ENCODE measurements at places on chromosomes 4 and X.

DNA sequence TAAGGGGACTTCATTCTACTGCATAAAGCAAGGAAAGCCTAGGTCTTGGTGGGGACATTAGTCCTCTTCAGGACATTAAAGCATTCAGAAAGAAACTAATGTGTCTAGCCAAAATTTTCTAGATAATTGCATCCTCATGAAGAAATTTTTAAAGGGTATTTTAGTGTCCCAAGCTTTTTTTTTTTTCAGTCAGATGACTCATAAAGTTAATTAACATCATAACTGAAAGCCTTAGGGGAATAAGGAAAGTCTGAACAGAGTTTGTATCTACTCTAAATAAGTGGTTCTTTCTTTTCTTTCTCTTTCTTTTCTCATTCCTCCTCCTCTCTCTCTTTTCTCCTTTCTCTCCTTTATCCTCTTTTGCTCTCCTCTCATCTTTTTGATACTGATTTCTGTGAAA is 202.4 kb downstream of the ADAMTS3 start:
- DNase-seq = no peak
- H3K4me3 ChIP-seq = no peak overlapping the region
- H3K27me3 ChIP-seq = no peaks in the 10 kb centered on the region

- H3K27ac ChIP-seq = peak within 1 kb of the TSS; percentile 50
- no peaks in the 10 kb centered on the region for H3K27me3 ChIP-seq
- H3K36me3 ChIP-seq = no peaks in the 10 kb centered on the region
- DNase-seq = peak; percentile 91
- peak within 1 kb of the TSS; percentile 94 for H3K4me3 ChIP-seq
- H3K4me1 ChIP-seq = peaks cover 22% of the 10 kb centered on the region
Measured at GRCh38 chr4:1011022-1011665, at the start of gene FGFRL1. Gene FGFRL1 (plus strand): TSS chr4:1011626. CDS start chr4:1012486, 860 bp downstream.

GRCh38 chr4:79155336-79155735 is 170.5 kb downstream of the NAA11 start:
- H3K27ac ChIP-seq = no peak overlapping the region
- no peak for DNase-seq
- H3K4me3 ChIP-seq = no peak overlapping the region
- no peaks in the 10 kb centered on the region for H3K27me3 ChIP-seq
- H3K36me3 ChIP-seq = no peaks in the 10 kb centered on the region
- H3K4me1 ChIP-seq = no peaks in the 10 kb centered on the region

- no peak overlapping the region for H3K4me3 ChIP-seq
- H3K27me3 ChIP-seq = peaks cover 4% of the 10 kb centered on the region
- no peak for DNase-seq
- H3K4me1 ChIP-seq = no peaks in the 10 kb centered on the region
- no peak overlapping the region for H3K27ac ChIP-seq
Measured at GRCh38 chrX:66408507-66408906, 230.4 kb downstream of the EDA2R start.

GRCh38 chr4:112766422-112766821 is 129.5 kb downstream of the LARP7 start:
- no peaks in the 10 kb centered on the region for H3K4me1 ChIP-seq
- H3K27ac ChIP-seq = no peak overlapping the region
- H3K4me3 ChIP-seq = no peak overlapping the region
- H3K36me3 ChIP-seq = no peaks in the 10 kb centered on the region
- no peaks in the 10 kb centered on the region for H3K27me3 ChIP-seq

GRCh38 chr4:118955515-118955914 is 66.9 kb downstream of the SYNPO2 start:
- no peaks in the 10 kb centered on the region for H3K36me3 ChIP-seq
- no peak overlapping the region for H3K27ac ChIP-seq
- H3K4me1 ChIP-seq = no peaks in the 10 kb centered on the region
- DNase-seq = no peak
- H3K27me3 ChIP-seq = no peaks in the 10 kb centered on the region

GRCh38 chr4:78379040-78379439 is 172.5 kb upstream of the ANXA3 start:
- no peak overlapping the region for H3K27ac ChIP-seq
- H3K4me3 ChIP-seq = no peak overlapping the region
- no peaks in the 10 kb centered on the region for H3K27me3 ChIP-seq
- no peaks in the 10 kb centered on the region for H3K4me1 ChIP-seq

All from liver (tissue), 10 donors.